ENCODE measurements at places on chromosomes 6 and 20.

- no peaks in the 10 kb centered on the region for H3K4me1 ChIP-seq
- H3K36me3 ChIP-seq, result no peaks in the 10 kb centered on the region
- H3K27me3 ChIP-seq, result no peaks in the 10 kb centered on the region
- H3K27ac ChIP-seq, result no peak overlapping the region
- no peak for DNase-seq
These were observed 35.8 kb downstream of the HTR1E start for GRCh38 chr6:86973088-86973487.

- H3K27me3 ChIP-seq, result no peaks in the 10 kb centered on the region
- H3K36me3 ChIP-seq, result no peaks in the 10 kb centered on the region
- H3K4me3 ChIP-seq, result no peak overlapping the region
- H3K27ac ChIP-seq, result no peak overlapping the region
- no peak for DNase-seq
These were observed 359.2 kb downstream of the GJA1 start for GRCh38 chr6:121794630-121795029.

- H3K4me3 ChIP-seq, result no peak overlapping the region
- no peaks in the 10 kb centered on the region for H3K36me3 ChIP-seq
- no peak overlapping the region for H3K27ac ChIP-seq
- H3K4me1 ChIP-seq, result no peaks in the 10 kb centered on the region
- no peaks in the 10 kb centered on the region for H3K27me3 ChIP-seq
- no peak for DNase-seq
These were observed 24.5 kb downstream of the GABRR2 start for GRCh38 chr6:89290401-89291155.

DNA sequence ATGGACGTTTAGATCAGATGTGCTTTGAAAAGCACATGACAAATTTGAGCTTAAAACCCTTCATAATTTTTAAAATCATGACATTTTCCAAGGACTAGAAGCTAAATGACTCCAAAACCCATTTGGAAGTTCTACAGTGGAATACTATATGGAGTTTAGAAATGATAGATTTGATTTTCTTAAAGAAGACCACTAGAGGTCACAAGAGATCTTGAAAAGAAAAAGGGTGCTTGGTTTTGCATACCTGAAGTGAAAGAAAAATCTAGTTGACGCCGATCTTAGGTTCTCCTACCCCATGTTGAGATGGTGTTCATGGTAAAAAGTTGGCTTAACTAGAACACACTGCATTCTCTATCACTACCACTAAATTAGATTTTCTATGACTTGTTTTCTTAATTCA lies 31.5 kb downstream of the CFAP61 start:
- DNase-seq, result no peak
- peaks cover 28% of the 10 kb centered on the region for H3K4me1 ChIP-seq
- no peak overlapping the region for H3K4me3 ChIP-seq
- H3K27ac ChIP-seq, result no peak overlapping the region
- no peaks in the 10 kb centered on the region for H3K27me3 ChIP-seq

- no peaks in the 10 kb centered on the region for H3K27me3 ChIP-seq
- no peak for DNase-seq
- peak overlapping the region; percentile 15 for H3K27ac ChIP-seq
- H3K4me1 ChIP-seq, result peaks cover 7% of the 10 kb centered on the region
- no peaks in the 10 kb centered on the region for H3K36me3 ChIP-seq
These were observed 81.7 kb downstream of the THBS2 start for GRCh38 chr6:169171951-169172350.

GRCh38 chr20:62303340-62304226 lies 786 bp downstream of the ADRM1 start:
- H3K4me3 ChIP-seq, result peak overlapping the region; percentile 96
- peaks cover 55% of the 10 kb centered on the region for H3K4me1 ChIP-seq
- H3K27ac ChIP-seq, result peak overlapping the region; percentile 98
- no peak for DNase-seq

- no peak overlapping the region for H3K4me3 ChIP-seq
- H3K27ac ChIP-seq, result no peak overlapping the region
- no peaks in the 10 kb centered on the region for H3K4me1 ChIP-seq
- no peaks in the 10 kb centered on the region for H3K36me3 ChIP-seq
- DNase-seq, result no peak
These were observed 37.0 kb downstream of the MAK start for GRCh38 chr6:10801224-10801848.

DNA sequence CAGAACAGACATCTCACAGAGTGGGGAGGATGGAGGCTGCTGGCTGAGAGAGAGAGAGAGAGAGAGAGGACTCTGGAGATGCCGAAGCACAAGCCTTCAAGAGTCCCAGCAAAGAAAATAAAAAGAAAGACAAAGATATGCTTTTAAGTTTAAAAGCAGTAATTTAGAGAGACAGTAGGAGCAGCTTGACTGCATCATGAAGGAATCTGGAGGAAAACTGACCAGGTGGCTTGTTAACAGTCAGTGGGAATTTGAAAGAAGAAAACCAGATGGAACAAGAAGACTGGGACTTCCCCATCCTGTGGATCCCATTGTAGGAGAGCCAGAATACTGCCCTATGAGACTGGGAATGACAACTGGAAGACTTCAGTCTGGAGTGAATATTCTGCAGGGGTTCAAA lies 46.3 kb upstream of the PLN start:
- H3K27me3 ChIP-seq, result no peaks in the 10 kb centered on the region
- DNase-seq, result no peak
- no peak overlapping the region for H3K4me3 ChIP-seq

GRCh38 chr20:24979036-24979960 lies 13.3 kb downstream of the APMAP start:
- peaks cover 44% of the 10 kb centered on the region for H3K36me3 ChIP-seq
- no peaks in the 10 kb centered on the region for H3K27me3 ChIP-seq
- no peaks in the 10 kb centered on the region for H3K4me1 ChIP-seq
- H3K4me3 ChIP-seq, result no peak overlapping the region
- H3K27ac ChIP-seq, result no peak overlapping the region
- DNase-seq, result peak; percentile 46

- DNase-seq, result no peak
- peaks cover 7% of the 10 kb centered on the region for H3K27me3 ChIP-seq
- no peak overlapping the region for H3K4me3 ChIP-seq
These were observed 138.0 kb upstream of the RALGAPA2 start for GRCh38 chr20:20850407-20850806.

DNA sequence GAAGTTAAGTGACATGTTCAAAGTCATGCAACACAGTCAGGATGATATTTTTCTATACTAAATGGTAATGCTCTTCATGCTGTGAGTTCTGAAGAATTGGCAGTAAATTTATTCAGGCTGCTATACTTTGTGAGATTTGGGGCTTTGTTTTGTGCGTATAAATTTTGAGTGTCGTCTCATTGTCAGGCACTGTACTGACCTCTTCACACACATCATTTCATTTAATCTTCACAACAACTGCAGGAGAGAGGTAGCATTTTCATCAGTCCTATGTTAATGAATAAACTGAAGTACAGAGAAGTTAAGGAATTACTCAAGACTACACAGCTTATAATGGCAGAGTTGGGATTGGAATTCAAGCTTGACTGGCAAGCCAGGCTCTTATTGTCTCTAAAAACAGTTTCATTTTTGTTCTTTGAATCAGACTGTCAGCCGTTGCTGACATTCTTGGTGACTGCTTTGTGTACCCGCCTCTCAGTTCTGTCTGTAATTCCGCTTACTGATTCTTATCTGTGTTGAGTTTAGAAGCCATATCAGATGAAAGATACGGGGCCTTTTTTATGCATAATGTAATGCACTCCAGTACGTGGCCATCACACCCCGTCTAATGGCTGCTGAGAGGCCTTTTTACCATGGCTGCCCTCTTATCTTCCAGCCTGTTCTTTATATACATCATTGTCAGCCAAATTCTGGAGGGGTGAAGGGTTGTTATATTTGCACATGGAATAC lies 274.9 kb downstream of the UTRN start:
- no peaks in the 10 kb centered on the region for H3K4me1 ChIP-seq
- H3K36me3 ChIP-seq, result peaks cover 34% of the 10 kb centered on the region
- H3K4me3 ChIP-seq, result no peak overlapping the region
- no peaks in the 10 kb centered on the region for H3K27me3 ChIP-seq
- DNase-seq, result no peak
- H3K27ac ChIP-seq, result no peak overlapping the region

DNA sequence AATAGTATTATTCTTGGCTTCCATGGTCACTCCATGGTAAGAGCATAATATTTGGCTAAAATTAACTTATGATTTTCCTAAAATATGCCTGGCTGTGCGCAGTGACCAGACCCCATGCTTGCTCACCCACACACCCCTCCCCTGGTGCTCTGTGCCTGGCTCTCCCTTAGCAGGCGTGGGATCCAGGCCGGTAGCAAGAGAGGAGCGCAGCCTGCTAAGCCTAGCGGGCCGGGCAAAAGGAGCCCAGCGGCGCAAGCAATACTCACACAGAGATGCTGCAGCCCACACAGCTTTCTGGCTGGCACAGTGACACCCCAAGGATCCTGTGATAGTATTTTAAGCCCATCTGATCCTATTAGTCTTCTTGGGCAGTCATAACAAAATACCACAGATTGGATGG lies 79.8 kb upstream of the EYS start:
- no peak overlapping the region for H3K4me3 ChIP-seq
- H3K4me1 ChIP-seq, result no peaks in the 10 kb centered on the region
- H3K27ac ChIP-seq, result no peak overlapping the region

DNA sequence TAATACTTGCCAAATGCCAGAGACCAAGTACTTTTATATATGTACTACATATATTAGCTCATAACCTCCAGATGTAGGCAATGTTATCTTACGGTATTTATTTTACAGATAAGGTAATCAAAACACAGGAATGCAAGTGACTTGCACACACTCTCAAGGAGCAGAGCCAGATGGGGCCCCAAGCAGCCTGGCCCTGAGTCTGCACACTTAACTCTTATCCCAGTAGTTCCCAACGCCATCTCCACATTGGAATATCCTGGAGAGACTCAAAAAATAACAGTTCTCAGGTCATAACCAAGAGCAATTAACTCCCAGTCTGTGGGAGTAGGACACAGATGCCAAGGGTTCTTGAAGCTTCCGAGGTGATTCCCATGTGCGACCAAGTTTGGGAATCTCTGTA lies 398.7 kb downstream of the PHF3 start:
- no peak overlapping the region for H3K4me3 ChIP-seq
- no peaks in the 10 kb centered on the region for H3K4me1 ChIP-seq
- DNase-seq, result no peak
- no peaks in the 10 kb centered on the region for H3K36me3 ChIP-seq

DNA sequence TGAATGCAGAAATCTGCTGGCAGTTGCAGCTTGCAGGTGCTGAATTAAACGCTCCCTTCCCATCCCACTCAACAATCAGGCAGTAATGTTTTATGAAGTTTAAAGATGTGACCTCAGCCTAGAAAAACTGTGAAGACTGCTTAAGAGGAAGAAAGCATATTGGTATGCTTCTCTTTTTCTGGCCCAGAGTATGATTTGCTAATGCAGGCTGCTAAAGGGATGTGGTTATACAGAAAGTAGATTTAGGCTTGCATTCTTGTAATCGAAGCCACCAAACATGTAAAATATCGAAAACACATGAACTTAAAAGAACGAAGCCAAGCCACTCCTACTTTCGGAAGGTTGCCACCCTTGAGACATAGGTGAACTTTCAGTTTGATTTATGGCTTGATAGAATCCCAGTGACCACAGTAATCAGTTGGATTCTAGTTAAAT lies 40.7 kb downstream of the MAP3K5 start:
- no peak overlapping the region for H3K27ac ChIP-seq
- peaks cover 16% of the 10 kb centered on the region for H3K4me1 ChIP-seq
- DNase-seq, result no peak
- no peaks in the 10 kb centered on the region for H3K27me3 ChIP-seq
- no peaks in the 10 kb centered on the region for H3K36me3 ChIP-seq

DNA sequence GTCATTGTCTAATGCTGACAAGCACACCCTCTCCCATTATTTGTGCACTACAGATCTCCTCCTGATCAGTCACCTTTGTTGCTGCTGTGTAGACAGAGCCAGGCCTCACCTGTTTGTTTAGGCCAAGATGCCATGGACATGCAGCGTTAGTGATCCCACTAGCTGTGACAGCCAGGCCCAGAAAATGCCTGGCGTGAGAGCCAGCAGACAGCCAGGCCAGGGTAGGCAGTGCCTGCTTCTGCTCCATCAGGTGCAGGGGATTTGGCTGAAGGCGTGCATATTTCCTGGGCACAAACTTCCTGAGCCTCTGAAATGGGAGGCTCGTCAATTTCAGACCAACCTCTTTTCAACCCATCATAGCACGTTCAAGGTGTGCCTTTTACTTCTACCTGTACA lies 27.3 kb downstream of the MANBAL start:
- H3K4me3 ChIP-seq, result no peak overlapping the region
- H3K36me3 ChIP-seq, result peaks cover 17% of the 10 kb centered on the region
- H3K4me1 ChIP-seq, result peaks cover 37% of the 10 kb centered on the region
- no peaks in the 10 kb centered on the region for H3K27me3 ChIP-seq
- no peak overlapping the region for H3K27ac ChIP-seq

DNA sequence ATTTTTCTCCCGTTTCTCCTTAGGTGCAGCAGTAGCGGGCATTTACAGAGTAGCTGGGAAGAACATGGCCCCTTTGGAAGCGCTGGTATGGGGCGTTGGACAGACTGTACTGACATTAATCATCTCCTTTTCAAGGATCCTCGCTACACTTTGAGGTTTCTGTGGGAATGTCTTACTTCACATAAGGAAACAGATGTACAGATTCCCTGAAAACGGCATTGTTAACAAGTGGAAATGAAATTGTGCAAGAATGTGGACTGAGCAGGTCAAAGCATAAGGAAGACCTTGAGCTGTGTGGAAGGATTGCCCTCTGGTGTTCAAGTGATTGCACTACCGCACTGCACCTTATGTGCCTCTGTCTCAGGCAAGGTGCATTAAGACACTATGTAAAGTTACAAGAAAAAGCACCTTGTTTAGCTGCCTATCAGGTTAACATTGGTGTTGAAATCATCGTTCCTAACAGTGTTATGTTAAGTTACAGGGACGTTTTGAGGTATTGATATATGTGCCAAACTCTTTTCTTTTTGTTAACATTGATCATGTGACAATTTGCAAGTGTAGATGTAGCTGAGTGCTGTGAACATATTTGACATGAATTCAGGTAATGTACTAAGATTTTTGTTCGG lies 38.0 kb downstream of the TMEM170B start:
- no peaks in the 10 kb centered on the region for H3K36me3 ChIP-seq
- H3K27ac ChIP-seq, result no peak overlapping the region
- H3K4me1 ChIP-seq, result no peaks in the 10 kb centered on the region
- no peak overlapping the region for H3K4me3 ChIP-seq
- no peaks in the 10 kb centered on the region for H3K27me3 ChIP-seq

- DNase-seq, result no peak
- no peak overlapping the region for H3K27ac ChIP-seq
- H3K4me1 ChIP-seq, result no peaks in the 10 kb centered on the region
- no peaks in the 10 kb centered on the region for H3K36me3 ChIP-seq
These were observed 84.7 kb upstream of the ADGRF1 start for GRCh38 chr6:47126647-47127391.

DNA sequence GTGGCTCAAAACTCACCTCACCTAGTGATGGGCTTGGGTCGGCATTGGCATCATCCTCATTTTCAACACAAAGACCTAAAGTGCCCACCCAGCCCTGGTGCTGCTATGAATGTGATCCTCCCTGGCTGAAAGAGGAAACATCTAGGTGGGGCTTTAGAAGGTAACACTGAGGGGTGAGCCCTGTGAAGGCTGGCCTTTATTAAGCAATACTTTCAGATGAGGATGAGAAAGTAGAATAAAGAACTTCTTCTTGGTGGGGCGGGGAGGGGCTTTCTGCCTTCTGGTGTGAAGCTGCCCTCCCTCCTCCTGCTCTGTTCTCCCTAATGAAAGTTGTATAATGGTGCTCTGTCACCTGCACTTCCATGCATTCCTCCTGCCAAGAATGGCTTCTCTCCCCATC lies 133.0 kb upstream of the TRAF3IP2 start:
- H3K27me3 ChIP-seq, result no peaks in the 10 kb centered on the region
- no peak overlapping the region for H3K27ac ChIP-seq
- peaks cover 16% of the 10 kb centered on the region for H3K4me1 ChIP-seq
- no peaks in the 10 kb centered on the region for H3K36me3 ChIP-seq
- no peak for DNase-seq
- H3K4me3 ChIP-seq, result no peak overlapping the region
